ENCODE measurements at places on chromosomes 5 and 9.

GRCh38 chr5:72634444-72634843 is 127.2 kb upstream of the ZNF366 start:
- DNase-seq = no peak

GRCh38 chr5:100905259-100905914 is 2.3 kb upstream of the ST8SIA4 start:
- DNase-seq = no peak

- DNase-seq = no peak
Observed at GRCh38 chr5:10220248-10220647, 29.4 kb downstream of the ATPSCKMT start.

DNA sequence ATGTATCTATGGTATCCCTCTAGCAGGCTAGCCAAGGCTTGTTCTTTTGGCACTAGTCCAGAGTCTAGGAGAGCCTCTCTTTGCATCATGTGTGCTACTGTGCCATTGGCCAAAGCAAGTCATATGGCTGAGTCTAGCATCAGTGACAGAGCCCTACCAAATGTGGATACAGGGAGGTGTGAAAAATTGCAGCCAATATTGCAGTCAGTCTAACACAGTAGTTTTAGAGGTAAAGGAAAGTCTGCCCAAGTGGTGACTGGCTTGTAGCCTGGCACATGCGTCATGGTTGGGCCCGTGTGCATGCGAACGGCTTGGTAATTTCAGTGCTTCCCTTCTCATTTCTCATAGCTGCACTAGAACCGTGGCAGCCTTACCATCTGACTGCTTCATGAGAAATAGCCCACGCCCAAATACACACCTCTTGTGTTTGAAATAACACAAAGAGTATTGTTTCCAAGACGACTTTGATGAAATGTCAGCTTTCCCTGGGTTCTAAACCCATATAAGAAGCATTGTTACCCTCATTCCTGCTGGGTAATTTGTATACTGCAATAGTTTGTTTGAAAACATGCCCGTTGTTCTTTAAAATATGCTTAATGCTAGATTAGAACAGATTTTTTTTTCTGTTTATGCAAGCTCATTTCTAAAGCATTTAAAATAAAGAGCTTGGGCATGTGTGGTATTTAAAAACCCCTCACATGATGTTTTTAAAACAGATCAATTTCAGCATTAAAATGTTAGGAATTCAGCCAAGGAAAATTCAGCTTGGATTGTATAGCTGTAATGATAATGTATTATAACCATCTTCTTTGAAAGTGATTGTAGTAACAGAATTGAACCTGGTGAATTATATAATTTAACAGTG is 113.2 kb downstream of the TLE4 start:
- no peak for DNase-seq

- no peak for DNase-seq
Observed at GRCh38 chr9:93301911-93302541, 118.1 kb downstream of the WNK2 start.
